T-helper 1 cell (primary cell): ENCODE measurements at places on chromosomes 1 and 21.

- DNase-seq, result no peak
Measured at GRCh38 chr1:41101950-41102607, 80.6 kb upstream of the SLFNL1 start.

- no peak for DNase-seq
Measured at GRCh38 chr21:31196724-31197123, 147.3 kb downstream of the TIAM1 start.

DNA sequence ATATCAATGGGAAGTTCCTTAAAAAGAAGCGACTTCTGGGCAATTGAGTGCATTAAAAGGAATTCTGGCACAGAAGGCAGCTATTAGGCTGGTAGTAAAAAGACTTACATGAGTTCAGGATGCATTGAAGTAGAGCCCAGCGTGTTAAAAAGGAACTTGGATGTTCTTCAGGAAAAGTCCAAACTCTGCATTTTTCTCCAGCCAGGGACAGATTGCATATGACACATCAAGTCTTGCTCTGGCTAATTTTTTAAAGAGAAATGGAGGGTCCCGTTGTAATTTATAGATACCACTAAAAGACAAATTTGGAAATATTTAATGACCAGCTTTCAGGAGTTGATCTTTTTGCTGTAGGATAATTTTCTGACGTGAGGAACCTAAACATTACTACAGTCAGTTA, 1.2 kb downstream of the TPRG1L start:
- DNase-seq, result no peak

- DNase-seq, result no peak
Measured at GRCh38 chr1:64598100-64598571, 128.2 kb downstream of the CACHD1 start.

- DNase-seq, result no peak
Measured at GRCh38 chr1:3441880-3442279, 12.6 kb upstream of the ARHGEF16 start.

GRCh38 chr1:61120246-61120840, 38.0 kb downstream of the NFIA start:
- no peak for DNase-seq

DNA sequence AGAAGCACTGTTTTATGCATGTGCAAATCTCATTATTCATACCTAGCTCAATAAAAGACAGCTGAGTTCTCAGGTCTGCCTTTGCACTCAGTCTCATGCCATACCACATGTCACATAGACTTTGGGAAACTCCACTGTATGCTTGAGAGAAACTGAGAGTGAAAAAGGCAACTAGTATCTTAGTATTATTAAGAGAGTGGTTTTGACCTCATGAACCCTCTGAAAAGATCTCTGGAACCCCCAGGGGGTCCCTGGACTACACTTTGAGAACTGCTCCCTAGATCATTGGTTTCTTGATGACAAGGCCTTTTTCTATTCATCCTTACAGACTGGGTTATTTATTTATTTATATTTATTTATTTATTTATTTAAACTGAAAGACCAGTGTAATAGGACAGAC, 3.7 kb upstream of the RHEX start:
- DNase-seq, result peak; percentile 7

- no peak for DNase-seq
Measured at GRCh38 chr1:222283147-222283768, 264.6 kb downstream of the HHIPL2 start.

GRCh38 chr1:119748040-119748439, 20.7 kb downstream of the HMGCS2 start:
- no peak for DNase-seq

DNA sequence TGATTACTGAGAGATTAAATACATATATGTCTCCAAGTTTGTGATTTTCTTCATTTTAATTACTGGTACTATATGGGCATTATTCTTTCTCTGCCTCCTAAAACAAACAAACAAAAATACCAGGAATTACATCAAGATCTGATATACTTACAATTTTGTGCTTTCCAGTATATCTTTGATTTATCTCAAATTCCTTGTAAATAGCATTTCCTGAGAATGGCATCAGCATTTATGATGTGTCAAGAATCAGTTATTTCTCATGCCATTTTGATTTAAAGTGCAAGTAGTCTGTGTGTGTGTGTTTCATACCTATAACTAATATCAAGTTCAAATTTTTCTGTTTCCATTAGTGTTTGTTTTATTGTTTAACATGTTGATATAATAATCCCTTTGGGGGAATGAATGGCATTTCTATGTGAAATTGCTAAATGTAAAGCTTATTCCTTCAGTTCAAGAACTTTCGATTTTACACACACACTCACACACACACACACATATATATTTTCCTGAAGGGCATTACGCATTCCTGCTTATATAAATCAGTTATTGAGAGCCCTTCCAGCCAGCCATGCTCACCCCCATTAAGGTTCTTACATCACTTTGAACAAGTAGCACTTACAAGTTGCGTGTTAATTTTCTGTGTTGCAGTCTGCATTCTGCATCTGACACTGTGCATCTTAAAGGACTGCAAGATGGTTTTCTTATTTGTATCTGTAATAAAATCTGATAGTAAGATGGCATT, 102.7 kb downstream of the NEK7 start:
- DNase-seq, result no peak

GRCh38 chr1:109197158-109198042, 16.3 kb upstream of the SARS1 start:
- no peak for DNase-seq
